Naive thymus-derived CD8-positive, alpha-beta T cell (primary cell): ENCODE measurements at places on chromosomes 1 and 21.

GRCh38 chr1:154145986-154146385, 8.9 kb downstream of the NUP210L start:
- H3K4me1 ChIP-seq = peaks cover 4% of the 10 kb centered on the region
- H3K27me3 ChIP-seq = no peaks in the 10 kb centered on the region
- DNase-seq = no peak
- H3K36me3 ChIP-seq = no peaks in the 10 kb centered on the region

DNA sequence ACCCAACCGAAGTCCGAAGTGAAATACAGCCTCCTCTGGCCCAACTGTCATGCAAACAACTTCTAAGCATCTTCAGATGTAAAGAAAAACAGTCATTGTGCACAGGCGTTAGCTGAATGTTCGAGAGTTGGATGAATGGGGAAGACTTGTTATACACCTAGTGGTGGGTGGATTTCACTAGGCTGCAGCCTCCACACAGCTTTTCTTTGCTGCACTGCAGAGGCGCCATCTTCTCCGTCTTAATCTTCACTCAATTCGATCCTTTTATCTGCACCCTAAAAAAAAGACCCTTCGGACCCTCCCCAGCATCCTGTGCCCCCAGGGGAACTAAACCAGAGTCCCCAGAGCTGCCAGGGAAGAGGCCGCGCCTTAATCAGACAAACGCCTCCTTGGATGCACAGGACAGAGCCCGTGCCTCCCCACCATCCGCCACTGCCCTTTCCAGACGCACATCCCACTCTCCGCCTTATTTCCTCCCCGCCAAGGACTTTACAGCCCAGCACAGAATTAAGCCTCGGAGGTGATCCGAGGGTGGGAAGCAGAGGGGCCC, 1.4 kb downstream of the APP start:
- H3K36me3 ChIP-seq = no peaks in the 10 kb centered on the region
- H3K4me3 ChIP-seq = peak overlapping the region; percentile 98
- H3K4me1 ChIP-seq = peaks cover 21% of the 10 kb centered on the region
- peak; percentile 20 for DNase-seq
- no peaks in the 10 kb centered on the region for H3K27me3 ChIP-seq

DNA sequence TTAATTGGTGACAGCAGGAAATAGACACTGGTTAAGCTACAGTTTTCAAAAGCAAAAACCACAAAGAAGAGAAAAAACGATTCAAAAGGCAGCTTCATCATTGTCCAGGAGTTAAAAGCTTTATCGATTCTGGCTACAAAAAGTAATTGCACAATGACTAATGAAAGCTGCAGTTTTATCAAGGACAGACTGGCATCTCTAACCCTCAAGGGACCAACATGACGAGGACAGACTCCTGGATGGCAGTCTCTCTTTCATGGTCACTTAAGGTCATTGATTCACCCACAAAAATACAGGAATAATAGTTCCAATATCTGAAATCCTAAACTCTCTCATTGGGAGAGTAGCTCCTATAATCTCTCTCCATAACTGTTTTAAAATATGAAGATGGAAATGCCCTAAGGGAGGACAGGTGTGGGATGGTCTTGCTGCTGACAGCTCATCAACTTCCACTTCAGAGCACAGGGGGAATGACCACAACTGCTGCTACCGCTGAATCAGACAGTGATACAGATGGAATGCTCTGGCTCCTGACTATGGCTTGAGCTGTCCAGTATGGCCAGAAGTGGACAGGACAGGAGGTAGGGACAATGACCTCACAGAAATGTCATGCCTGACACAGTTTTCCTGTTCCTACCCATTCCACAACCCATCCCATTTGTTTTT, 17.4 kb upstream of the CPLANE2 start:
- H3K4me1 ChIP-seq = peaks cover 5% of the 10 kb centered on the region
- peaks cover 70% of the 10 kb centered on the region for H3K36me3 ChIP-seq
- peak overlapping the region; percentile 53 for H3K27ac ChIP-seq
- DNase-seq = no peak

DNA sequence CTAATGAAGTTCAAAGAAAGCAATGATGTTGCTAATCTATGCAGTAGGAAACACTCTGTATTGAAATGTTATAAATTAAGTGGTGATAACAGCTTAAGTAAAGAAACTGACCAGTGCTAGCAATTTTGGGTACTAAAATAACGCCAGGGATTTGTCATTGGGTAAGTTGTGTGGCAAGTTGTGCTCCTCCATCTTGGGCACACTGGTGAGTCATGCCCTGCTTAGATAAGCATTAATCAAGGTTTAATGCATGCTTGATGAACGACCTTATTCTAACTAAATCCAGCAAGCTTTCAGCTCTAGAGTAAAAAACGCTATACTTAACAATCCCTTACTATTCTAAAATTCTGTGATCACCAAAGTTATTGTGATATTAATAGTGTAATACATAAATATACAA, 25.2 kb downstream of the VAMP4 start:
- DNase-seq = no peak
- no peak overlapping the region for H3K27ac ChIP-seq
- H3K36me3 ChIP-seq = peaks cover 35% of the 10 kb centered on the region
- H3K4me1 ChIP-seq = peaks cover 15% of the 10 kb centered on the region
- H3K4me3 ChIP-seq = no peak overlapping the region
- H3K27me3 ChIP-seq = no peaks in the 10 kb centered on the region

DNA sequence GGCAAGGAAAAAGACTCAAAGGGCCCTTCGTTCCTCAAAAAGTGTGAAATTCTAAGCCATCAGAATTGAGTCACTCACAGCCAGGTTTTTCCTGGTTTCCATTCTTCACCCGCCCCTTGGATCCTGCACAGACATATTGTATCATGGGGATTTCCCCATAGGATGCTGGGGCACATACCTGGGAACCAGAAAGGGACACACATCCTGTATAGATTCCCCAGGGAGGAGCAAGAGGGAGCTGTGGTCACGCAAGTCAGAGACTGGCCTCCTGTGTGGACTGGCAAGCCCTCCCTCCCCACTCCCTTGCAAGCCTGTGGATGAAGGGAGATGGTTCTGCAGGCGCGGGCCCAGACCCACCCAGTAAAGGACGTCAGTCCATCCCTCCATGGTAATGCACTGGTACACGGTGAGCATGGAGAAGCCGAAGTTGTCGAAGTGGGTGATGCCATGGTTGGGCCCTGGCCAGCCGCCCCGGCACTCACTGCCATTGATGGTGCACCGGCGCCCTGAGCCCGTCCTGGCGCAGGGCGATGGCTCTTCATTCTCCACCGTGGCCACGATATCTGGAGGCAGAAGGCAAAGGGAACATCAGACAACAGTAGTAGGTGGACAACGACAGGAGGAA, 23.2 kb downstream of the CACNA1S start:
- no peak for DNase-seq
- H3K27ac ChIP-seq = no peak overlapping the region
- H3K27me3 ChIP-seq = peaks cover 8% of the 10 kb centered on the region
- no peaks in the 10 kb centered on the region for H3K36me3 ChIP-seq
- H3K4me1 ChIP-seq = no peaks in the 10 kb centered on the region

DNA sequence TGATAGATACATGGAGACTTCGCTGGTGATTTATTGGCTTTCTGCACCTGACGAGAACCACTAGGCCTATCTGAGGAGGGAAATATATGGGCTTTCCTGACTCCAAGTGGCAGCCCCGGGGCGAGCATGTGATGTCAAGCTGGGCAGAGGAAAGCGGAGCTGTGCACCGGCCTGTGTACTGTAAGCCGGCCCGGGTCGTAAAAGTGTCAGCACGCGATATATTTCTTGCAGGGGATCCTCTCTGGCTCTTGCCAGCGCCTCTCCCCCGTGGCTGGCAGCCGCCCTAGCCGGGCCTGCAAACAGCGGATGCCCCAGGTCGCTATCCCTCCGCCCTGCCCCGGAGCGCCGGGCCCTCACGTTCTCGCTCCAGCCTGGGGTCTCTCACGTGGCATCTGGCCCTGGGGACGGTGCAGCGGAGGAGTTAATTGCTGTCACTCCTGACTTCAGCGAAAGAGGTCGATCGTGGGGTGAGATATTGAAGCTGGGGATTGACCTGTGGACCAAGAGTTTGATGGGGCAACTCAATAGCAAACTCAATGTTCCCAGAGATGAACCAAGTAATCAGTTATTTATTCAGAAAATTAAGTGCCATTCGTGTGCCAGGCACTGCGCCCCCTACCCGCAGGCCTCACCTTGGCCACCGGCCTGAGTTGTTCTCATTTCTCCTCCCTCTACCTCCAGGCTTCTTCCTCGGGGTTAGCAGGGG, 41.0 kb upstream of the HAO2 start:
- no peaks in the 10 kb centered on the region for H3K36me3 ChIP-seq
- DNase-seq = peak; percentile 29

DNA sequence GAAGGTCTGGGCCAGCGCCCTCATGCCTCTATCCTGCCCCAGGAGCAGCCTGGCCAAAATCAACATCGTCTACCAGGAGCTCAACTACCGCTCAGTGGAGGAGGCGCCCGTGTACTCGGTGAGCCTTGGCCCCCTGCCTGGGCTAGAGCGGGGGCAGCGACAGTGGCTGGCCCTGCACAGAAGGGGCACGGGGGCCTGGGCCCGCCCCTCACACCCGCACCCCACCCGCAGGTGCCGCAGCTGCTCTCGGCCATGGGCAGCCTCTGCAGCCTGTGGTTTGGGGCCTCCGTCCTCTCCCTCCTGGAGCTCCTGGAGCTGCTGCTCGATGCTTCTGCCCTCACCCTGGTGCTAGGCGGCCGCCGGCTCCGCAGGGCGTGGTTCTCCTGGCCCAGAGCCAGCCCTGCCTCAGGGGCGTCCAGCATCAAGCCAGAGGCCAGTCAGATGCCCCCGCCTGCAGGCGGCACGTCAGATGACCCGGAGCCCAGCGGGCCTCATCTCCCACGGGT, 10.8 kb downstream of the SCNN1D start:
- no peaks in the 10 kb centered on the region for H3K27me3 ChIP-seq
- H3K4me3 ChIP-seq = no peak overlapping the region
- no peaks in the 10 kb centered on the region for H3K36me3 ChIP-seq
- no peak overlapping the region for H3K27ac ChIP-seq

DNA sequence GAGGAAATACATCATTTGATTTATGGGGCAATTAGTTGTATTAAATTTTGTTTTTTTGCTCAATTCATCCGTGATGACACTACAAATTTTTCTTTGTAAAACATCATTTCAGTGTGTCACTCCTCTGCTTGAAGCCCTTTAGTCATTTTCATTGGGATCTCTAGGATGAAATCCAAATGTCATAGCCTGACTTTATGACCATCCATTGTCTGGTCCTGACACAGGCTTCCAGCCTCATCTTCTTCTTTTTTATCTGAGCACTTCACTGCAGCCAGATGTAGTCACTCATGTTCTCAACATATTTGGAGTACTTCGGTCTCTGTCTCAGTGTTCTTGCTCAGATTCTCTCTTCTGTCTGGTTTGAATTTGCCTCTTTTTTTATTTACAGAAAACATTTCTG, 173.1 kb downstream of the HMCN1 start:
- DNase-seq = no peak
- peaks cover 1% of the 10 kb centered on the region for H3K27me3 ChIP-seq
- no peak overlapping the region for H3K27ac ChIP-seq
- H3K4me1 ChIP-seq = no peaks in the 10 kb centered on the region
- no peaks in the 10 kb centered on the region for H3K36me3 ChIP-seq
- no peak overlapping the region for H3K4me3 ChIP-seq

DNA sequence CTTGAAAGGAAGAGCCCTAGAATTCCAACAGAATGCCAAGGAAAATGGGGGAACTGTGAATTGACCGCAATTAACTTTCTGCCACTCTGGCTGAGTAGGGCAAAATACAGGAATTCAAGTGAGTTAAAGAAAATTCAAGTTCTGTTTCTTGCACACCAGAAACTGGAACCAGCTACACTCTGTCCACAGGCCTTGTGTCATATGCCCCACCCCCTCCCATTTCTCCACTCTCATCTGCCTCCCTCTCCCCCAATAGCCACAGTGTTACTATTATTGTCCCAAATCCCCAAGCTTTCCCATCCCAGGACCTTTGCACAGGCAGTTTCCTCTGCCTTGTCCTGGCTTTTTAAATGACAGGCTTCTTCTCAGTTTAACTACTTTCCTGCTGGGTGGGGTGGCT, 4.3 kb upstream of the STK40 start:
- DNase-seq = no peak
- peak overlapping the region; percentile 48 for H3K27ac ChIP-seq
- peaks cover 51% of the 10 kb centered on the region for H3K36me3 ChIP-seq
- no peak overlapping the region for H3K4me3 ChIP-seq
- H3K27me3 ChIP-seq = no peaks in the 10 kb centered on the region

- peaks cover 7% of the 10 kb centered on the region for H3K4me1 ChIP-seq
- no peak overlapping the region for H3K4me3 ChIP-seq
- H3K27me3 ChIP-seq = peaks cover 20% of the 10 kb centered on the region
- no peak for DNase-seq
- no peaks in the 10 kb centered on the region for H3K36me3 ChIP-seq
Observed at GRCh38 chr1:205579711-205580110, 52.1 kb downstream of the ELK4 start.

DNA sequence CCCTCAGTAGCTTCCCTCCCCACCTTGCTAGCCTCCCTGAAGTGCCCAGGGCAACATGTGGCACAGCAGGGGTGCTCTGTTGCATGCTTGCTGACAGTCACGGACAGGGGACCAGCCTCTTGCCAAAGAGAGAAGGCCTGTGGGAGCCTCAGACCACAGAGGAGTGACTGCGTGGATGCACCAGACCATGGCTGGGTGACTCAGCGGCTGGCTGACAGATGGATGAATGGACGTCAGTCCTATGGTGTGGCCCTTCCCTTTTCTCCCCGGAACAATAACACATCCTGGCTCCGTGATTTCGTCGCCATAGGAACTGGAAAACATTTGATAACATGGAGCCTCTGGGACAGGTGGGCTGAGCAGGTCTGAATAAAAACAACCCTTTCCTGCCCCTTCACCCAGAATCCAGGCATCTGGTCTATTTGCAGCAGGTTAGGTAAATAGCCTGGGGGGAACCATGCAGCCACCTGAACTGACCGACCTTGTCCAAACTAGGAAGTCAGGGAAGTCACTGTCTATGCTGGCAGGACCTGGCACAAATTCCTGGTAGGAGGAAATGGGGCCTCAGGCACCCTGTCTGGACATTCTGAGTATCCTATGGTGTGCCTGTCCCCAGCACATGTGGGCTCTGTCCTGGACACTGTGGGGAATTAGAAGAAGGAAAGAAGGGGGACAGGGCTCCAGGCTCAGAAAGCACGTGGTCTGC, 53.3 kb downstream of the NENF start:
- H3K27me3 ChIP-seq = peaks cover 8% of the 10 kb centered on the region
- no peaks in the 10 kb centered on the region for H3K36me3 ChIP-seq
- H3K27ac ChIP-seq = no peak overlapping the region
- no peak overlapping the region for H3K4me3 ChIP-seq
- H3K4me1 ChIP-seq = no peaks in the 10 kb centered on the region

DNA sequence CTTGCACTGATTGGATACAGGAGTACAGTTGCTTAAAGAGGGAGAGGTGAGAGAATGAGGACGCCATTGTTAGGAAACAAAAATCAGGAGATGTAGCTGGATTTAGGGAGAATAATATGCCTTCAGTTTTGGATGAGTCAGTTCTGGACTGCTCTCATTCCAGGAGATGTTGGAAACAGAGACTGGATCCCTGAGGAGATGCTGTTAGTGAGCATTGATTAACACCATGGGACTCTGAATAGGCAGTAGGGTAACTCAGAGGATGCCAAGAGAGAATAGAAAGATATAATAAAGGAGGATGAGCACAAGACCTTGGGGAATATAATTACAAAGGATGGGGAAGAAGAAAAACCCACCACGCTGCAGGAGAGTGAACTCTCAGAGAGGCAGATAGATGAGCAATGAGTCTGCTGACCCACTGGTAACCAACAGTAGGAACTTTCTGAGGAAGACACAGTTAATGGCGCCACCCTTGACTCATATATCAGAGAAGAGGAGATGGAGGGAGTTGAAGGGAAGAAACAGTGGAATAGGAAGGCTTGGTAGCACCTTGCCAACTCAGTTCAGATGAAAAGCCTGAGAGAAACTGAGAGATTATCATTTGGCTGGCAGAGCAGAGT, 10.5 kb downstream of the KCNJ15 start:
- H3K27ac ChIP-seq = no peak overlapping the region
- H3K27me3 ChIP-seq = peaks cover 11% of the 10 kb centered on the region
- H3K4me1 ChIP-seq = no peaks in the 10 kb centered on the region
